ENCODE measurements at places on chromosomes 13 and 19. TPM values are rescaled to one million over a fixed set of nuclear protein-coding genes. Genes with fewer than 3 reads are reported as not detected.

The KLHL1 gene
- total RNA-seq, result not detected

The ZNF709 gene
- total RNA-seq, result not detected

The CNN1 gene
- total RNA-seq, result 0.32 TPM

The ATP4A gene
- total RNA-seq, result not detected

The ZNF91 gene
- 0.21 TPM for total RNA-seq

The GRIK5 gene
- 0.48 TPM for total RNA-seq

The GJB2 gene
- 1.0 TPM for total RNA-seq

The ZNF534 gene
- not detected for total RNA-seq

The SLITRK5 gene
- total RNA-seq, result 0.51 TPM

The OR7A5 gene
- not detected for total RNA-seq

The ZNF627 gene
- 3.4 TPM for total RNA-seq
